ENCODE measurements at places on chromosomes 1 and 21.

- H3K4me3 ChIP-seq = no peak overlapping the region
- H3K27me3 ChIP-seq = no peaks in the 10 kb centered on the region
- H3K36me3 ChIP-seq = peaks cover 100% of the 10 kb centered on the region
- DNase-seq = no peak
- H3K27ac ChIP-seq = no peak overlapping the region
- H3K4me1 ChIP-seq = no peaks in the 10 kb centered on the region
Observed at GRCh38 chr1:46677339-46677738, 5.7 kb downstream of the TEX38 start.

GRCh38 chr1:82901118-82901517 is 1097.8 kb downstream of the TTLL7 start:
- no peak for DNase-seq
- H3K27ac ChIP-seq = no peak overlapping the region
- peaks cover 4% of the 10 kb centered on the region for H3K4me1 ChIP-seq
- no peak overlapping the region for H3K4me3 ChIP-seq
- no peaks in the 10 kb centered on the region for H3K36me3 ChIP-seq

GRCh38 chr1:116574581-116575291 is 3.9 kb upstream of the CD58 start:
- H3K27ac ChIP-seq = no peak overlapping the region
- H3K27me3 ChIP-seq = no peaks in the 10 kb centered on the region
- no peaks in the 10 kb centered on the region for H3K36me3 ChIP-seq

GRCh38 chr1:74430342-74430934 is 82.0 kb downstream of the LRRC53 start:
- no peak overlapping the region for H3K4me3 ChIP-seq
- H3K4me1 ChIP-seq = no peaks in the 10 kb centered on the region
